ENCODE measurements at places on chromosomes 13 and 19.

- no peak for DNase-seq
Measured at GRCh38 chr13:38430796-38431195, 81.1 kb downstream of the UFM1 start.

DNA sequence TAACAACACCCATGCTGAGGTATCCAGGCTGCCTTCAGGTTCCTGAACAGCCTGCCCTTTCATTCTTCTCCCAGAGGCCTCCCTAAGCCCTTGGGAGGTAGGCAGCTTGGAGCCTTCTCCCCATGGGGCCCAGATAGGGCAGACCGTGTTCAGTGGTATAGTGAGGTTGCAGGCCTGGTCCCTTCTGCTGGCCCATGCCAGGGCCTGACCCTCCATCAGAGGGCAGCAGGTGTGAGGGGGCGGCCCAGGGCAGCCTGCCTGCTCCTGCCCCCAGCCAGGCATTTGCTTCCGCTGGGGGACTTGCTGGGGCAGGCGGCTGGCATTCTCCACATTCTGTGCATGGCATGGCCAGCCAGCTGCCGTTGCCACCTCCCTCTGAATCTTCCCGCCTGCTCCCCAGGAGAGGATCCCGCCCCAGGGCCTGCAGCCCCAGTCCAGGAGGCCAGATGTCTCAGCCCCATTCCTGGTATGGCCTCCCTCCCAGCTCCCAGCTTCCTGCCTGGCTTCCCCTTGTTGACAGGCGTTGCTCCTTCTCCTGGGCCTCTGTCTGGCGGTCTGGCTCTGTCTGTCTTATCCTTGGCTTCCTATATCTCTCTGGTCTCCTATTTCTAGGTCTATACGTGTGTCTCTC lies 8.9 kb downstream of the CIC start:
- DNase-seq, result no peak

- no peak for DNase-seq
Measured at GRCh38 chr19:43759515-43759914, 4.8 kb upstream of the SMG9 start.

DNA sequence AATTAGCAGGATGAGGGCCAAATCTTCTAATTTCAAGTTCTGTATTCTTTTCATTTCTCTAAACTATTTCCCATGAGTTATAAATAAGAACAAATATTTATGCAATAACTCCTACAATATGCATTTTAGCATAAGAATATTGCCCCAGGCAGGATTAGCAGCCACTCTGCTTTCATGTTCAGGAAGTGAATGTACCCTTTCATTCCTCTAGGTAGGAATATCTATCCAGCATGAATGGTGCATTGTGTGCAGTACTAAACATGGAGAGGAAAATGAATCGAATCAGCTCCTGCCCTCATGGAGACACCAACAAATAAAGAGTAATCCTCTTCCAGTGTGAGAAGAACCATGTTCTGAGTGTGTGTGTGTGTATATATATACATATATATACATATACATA lies 41.0 kb downstream of the LHFPL6 start:
- DNase-seq, result no peak

GRCh38 chr13:24564881-24565280 lies 52.3 kb upstream of the PARP4 start:
- no peak for DNase-seq

GRCh38 chr13:37023871-37024270 lies 23.3 kb downstream of the EXOSC8 start:
- no peak for DNase-seq

DNA sequence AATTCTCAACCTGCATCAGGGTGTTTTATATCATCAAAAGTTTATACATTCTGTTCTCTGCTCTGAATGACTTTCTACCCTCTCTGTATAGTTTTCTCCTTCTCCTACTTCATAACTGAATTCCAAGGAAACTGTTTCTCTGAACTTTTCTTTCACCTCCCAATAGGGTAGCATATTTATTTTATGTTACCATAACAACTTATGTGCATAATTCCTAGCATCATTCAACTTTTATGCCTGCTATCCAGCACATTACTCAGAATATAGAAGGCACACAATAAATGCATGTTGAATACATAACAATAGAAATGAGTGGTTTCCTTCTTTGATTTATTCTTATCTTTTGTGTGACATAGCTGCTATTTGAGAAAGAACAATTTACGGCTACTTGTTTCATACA lies 2385.0 kb downstream of the PCDH9 start:
- no peak for DNase-seq

GRCh38 chr19:55251341-55252081 lies 7.3 kb downstream of the PPP6R1 start:
- DNase-seq, result no peak

DNA sequence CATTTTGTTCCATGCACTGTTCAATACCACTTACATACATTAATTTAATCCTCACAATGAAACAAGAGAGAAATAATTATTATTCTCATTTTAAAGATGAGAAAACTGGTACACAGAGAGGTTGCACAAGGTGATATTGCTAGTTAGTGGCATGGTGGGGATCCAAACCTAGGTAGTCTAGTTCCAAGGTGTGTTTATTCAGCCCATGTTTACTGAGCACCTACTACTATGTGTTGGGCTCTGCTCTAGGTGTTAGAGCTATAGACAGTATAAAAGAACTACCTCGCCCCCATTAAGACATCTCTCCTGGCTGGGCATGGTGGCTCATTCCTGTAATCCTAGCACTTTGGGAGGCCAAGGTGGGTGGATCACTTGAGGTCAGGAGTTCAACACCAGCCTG lies 3.2 kb upstream of the PMIS2 start:
- no peak for DNase-seq

DNA sequence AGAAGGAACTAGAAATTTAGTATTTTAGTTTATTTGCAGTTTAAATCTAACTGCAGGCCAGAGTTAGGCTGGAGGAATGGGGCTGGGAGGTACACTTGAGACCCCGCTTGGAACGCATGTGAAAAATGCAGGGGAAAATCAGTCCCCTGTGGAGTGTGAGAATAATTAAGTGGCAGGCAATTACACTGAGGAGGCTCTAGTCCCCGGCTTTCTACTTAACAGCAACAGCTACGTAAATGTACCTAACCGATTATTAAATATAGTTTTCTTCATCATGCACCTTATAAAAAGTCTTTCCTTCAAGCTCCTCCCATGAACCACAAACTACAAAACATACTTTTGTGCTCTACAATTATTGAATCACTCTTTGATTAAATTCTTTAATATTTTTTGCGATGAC lies 804 bp downstream of the ZNF708 start:
- no peak for DNase-seq

DNA sequence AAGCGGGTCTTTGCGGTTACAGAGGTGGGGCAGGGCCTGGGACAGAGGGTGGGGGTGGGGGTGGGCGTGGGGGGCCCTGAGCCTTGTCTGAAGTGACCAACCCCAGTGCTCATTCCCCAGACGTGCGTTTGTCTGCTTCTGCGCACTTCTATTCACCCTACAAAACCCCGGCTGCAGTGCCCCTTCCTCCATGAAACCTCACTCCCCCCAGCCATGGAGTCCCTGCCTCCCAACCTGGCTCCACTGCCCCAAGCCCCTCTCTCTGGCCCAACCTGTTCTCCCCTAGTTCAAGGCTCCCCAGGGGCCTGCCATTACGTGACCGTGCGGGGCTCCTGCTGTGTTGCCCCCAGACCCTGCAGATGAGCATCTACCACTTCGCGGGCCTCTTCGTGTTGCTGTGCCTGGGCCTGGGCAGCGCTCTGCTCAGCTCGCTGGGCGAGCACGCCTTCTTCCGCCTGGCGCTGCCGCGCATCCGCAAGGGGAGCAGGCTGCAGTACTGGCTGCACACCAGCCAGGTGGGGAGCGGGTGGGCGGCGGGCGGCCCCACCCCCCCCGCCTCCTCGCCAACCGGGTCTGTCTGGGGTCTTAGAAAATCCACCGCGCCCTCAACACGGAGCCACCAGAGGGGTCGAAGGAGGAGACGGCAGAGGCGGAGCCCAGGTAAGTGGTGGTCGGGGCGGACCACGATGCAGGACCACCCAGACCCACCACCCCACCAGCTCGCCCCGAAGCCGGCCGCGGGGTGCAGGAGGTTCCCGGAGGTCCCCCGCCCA lies 8.2 kb downstream of the GRIN3B start:
- DNase-seq, result no peak

- DNase-seq, result peak; percentile 12
Measured at GRCh38 chr13:44373601-44374347, at the start of gene SERP2. TSS of gene SERP2 (plus strand) at chr13:44373824. CDS start at chr13:44374026, 202 bp downstream.

- DNase-seq, result no peak
Measured at GRCh38 chr13:68927387-68928026, 1180.1 kb upstream of the ATXN8OS start.

DNA sequence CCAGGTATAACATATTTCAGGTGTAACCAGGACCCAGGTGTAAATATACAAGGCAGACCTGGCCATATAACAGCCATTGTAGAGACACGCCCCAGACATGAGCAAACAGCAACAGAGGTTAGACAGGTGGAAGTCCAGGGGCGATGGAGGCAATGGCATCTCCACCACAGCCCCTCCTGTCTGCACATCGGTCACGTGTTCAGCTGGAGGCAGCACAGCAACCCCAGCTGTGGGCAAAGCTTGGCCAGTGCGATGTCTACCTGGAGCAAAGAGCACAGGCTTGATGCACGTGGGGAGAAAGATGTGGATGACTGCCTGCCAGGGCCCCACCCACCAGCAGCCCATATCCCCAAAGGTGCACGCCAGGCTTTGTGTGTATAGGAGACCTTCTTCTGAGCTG lies 4.4 kb downstream of the CYP4F2 start:
- no peak for DNase-seq

GRCh38 chr13:63124863-63125262 lies 1709.2 kb upstream of the PCDH20 start:
- DNase-seq, result no peak

GRCh38 chr13:36310417-36311108 lies 12.9 kb upstream of the CCDC169 start:
- DNase-seq, result no peak

DNA sequence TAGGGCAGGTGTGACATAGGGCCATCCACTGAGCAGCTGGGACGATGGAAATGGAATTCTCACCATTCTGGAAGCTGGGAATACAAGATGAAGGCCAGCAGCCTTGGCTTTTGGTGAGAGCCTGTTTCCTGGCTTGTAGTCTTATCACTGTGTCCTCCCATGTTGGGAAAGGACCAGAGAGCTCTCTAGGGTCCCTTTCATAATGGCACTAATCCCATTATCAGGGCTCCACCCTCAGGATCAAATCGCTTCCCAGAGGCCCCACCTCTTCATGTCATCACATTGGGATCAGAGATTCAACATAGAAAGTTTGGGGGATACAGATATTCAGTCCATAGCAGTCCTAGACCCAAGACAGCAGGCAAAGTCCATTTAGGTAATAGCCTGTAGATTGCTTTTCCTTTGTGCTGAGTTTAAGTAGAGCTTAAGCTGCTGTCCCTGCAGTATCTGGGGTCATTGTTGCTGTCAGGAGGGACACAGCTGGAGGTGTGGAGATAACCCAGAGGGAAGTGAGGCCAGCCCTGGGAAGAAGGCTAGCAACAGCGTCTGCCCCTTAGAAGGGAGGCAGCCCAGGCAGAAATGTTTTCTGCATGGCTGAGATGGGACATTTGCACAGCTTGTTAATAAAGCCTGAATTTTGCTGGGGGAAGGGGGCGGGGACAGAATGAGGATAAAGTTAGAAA lies 136.5 kb upstream of the GPR12 start:
- DNase-seq, result no peak

GRCh38 chr19:57947419-57948134 lies at the start of gene ZNF256:
TSS of gene ZNF256 (minus strand) at chr19:57947706. CDS start at chr19:57947474, 232 bp downstream.
- peak; percentile 60 for DNase-seq

DNA sequence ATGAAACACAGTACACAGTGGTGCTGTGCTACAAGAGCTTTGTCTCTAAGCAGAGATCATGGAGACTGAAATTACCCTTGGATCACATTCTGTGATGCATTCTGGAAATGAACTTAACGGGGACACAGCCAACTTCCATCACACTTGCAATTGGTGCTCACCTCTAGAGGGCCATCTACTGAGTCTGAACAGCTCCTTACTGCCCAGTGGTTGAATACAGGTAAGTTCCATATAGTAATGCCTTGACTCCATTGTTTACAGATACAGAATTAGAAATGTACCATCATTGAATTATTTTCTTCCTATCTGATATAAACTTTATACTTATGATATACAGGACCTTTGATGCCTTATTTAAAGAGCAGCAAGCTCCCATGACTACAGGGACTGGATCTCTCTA lies 686.4 kb downstream of the PCDH9 start:
- DNase-seq, result no peak

DNA sequence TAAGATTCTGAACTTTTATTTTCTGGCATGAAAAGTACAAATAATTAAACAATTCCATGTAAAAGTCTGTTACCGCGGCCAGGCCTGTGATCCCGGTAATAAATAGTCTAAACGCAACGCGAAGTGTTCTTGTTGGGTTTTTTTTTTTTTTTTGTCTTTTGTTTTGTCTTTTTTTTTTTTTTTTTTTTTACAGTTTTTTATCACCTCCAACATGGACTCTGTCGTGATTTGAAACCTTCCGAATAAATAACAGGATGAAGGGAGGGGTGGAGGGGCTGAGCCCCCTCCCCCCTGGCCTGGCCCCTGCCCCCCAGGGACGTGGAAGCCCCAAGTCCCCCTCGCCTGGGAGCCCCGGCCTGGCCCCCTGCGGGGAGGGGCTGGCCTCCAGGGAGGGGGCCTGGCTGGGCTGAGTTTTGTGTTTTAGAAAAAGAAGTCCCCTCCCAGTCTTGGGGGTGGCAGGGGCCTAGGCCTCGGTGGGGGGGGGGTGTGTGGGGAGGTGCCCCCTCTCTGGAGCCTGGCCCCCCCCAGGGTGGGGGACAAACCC lies 16.0 kb downstream of the PRKCSH start:
- no peak for DNase-seq

- no peak for DNase-seq
Measured at GRCh38 chr13:113123226-113124201, 915 bp downstream of the F10 start.

DNA sequence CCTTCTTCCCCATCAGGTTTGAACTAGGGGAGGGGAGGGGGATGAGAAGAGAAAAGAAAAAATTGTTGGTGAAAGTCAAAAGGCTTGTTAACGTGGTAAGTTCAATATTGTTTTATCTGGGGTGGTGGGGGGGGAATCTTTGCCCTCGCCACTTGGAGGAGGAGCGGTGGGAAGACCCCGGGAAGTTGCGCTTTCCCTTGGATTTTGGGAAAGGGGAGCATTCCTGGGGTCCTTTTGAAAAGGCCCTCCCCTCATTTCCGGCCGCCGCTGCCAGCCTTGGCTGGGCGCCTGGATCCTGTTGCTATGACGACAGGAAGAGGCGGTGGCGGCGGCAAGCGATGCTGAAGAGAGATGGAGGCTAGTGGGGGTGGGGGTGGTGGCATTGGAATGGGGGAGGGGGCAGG lies 4.6 kb upstream of the CACNG8 start:
- no peak for DNase-seq

DNA sequence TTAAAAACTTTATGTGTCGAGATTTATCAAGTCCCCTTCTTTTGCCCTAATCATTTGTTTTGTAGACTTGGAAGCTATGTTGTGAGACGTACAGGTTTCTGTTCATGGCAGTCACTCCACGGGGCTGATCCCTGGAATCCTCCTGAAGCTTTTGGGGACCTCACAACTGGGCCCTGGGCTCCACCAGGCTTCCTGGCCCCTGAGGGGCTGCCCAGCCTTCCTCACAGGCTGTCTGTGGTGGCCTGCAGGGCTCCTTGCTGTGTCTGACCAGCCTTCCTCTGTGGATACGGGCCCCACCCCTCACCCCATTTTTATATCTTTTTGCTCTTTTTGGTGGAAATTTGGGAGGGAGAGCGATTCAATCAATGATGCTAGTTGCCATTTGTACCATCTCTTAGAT lies 38.1 kb downstream of the CHST8 start:
- DNase-seq, result no peak
